ENCODE measurements at places on chromosomes 5 and 9.

- DNase-seq = peak; percentile 65
Measured at GRCh38 chr5:124906339-124907097, 160.1 kb upstream of the ZNF608 start.

GRCh38 chr5:10673017-10673389, 88.0 kb downstream of the DAP start:
- DNase-seq = no peak

GRCh38 chr5:9499498-9499876, 46.4 kb downstream of the SEMA5A start:
- DNase-seq = no peak

- DNase-seq = peak; percentile 32
Measured at GRCh38 chr5:72822944-72823343, 6.5 kb downstream of the TNPO1 start.

GRCh38 chr5:151772846-151773561, 1.2 kb downstream of the G3BP1 start:
- peak; percentile 49 for DNase-seq

DNA sequence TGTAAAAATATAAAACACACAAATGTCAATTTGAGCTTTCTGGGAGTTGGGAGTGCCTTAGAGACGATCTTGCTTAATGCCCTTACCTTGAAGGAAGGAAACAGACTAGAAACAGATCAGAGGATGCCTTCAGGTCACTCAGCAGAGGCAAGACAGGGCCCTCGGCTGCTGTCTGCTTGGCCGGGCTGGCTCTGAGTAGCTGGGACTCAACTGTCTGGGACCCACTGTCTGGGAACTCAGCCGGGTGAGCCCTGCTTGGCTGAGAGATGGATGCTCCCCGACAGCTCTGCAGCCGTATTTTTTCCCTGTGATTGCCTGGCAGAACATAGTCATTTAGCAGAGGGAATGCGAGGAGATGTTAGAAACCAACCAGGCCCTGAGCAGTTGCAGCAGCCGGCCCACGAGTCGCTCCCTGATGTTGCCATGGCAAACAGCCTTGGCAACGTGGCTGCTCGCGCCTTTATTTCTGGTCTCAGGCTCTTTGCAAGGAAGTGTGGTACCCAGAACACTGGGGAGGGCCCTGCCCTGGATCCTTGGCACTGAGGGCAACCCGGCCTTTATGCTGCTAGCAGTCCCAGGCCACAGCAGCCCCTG, 10.9 kb downstream of the PPARGC1B start:
- no peak for DNase-seq

DNA sequence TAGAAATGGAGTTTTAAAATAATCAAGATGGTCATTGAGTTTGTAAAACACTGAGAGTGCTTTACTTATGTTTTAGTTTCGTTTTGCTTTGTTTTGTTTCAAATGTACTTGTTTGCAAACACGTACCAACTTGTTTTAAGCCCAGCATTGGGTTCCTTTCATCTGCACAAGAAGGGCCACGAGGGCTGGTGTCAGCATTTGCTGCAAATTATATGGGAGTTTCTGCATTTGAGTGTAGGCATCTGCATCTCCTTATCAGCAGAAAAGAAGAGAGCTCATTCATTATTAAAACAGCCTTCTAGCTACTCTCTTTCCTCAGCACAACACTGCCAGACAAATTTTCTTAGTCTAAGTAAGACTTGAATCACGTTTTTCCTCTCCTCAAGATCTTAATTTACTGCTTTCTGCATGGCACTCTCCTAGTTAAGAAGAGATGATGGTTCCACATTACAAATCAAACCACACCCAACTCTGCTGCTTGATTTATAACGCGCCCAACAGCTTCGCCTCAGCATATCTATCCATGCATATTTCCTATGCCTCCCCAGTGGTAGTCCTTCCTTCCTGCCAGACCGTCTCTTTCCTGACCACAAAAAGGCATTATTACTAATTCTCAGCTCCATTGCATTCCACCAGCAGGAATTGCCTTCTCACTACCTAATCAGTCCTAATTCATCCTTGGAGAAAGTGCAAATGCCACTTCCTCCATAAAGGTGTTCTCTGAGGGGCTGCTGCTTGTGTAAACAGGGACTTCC, 95.2 kb upstream of the CAST start:
- no peak for DNase-seq

Data from suppressor macrophage treated with lipopolysaccharide for 4 hours (primary cell).